ENCODE measurements at places on chromosomes 3 and 15.

GRCh38 chr3:46946856-46947545 is 29.5 kb downstream of the CCDC12 start:
- DNase-seq: no peak

- DNase-seq: no peak
Measured at GRCh38 chr3:67437090-67437489, 217.3 kb downstream of the SUCLG2 start.

- DNase-seq: no peak
Measured at GRCh38 chr3:14946739-14947099, 664 bp upstream of the NR2C2 start.

GRCh38 chr15:65089206-65089824 is 12.8 kb downstream of the KBTBD13 start:
- DNase-seq: no peak

DNA sequence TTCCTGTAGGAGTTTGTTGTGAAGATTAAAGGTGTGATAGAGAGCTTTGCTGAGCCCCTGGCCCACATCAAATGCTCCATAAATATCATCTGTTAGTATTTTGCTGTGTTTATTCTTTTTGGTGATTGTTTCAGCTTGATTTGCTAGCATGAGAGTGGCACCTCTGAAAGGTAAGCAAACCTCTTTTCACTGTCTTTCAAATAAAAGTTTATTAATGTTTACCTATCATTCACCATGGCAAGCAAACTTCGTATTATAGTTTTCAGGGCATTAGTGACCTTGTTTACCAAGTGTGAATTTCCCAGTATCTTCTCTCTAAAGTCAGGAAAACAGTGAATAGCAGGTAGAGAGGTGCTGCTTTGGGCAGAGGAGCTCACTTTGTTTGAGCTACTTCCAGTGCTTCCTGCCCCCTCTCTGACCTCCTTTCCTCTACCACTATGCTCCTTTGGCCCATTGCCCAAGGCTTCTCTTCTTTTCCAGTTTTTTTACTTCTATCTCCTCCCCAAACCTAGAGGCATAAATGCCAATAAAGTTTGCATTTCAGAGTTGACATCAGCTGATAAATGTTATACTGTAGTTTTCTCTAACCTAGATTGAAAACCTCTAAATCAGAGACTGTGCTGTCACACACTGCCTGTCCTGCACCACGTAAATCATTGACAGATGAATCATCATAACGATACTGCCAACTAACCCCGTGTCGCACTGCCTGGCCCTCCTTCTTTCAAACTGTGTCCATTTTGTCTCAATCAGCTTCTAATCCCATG is 569.0 kb downstream of the TUSC7 start:
- no peak for DNase-seq

- no peak for DNase-seq
Measured at GRCh38 chr3:129703913-129704312, 97.4 kb upstream of the PLXND1 start.

GRCh38 chr15:96501362-96501761 is 170.9 kb downstream of the NR2F2 start:
- no peak for DNase-seq

DNA sequence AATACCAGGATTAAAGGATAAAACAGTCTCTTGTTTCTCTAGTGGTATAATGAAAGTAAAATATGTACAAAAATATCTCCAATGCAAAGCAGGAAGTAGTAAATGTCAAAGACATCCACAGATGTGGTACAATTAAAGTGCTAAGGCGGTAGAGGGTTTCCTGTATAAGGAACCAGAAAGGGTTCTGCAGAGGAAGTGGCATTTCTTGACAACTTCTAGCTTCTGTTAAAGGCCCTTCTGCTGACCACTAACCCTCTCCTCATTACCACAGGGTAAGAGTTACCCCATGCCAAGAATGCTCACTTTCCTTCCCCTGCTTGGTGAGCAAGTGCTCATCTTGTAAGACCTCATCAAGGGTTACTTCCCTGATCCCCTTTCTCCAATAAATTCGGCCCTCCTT is 883.6 kb upstream of the NR2F2 start:
- DNase-seq: no peak

DNA sequence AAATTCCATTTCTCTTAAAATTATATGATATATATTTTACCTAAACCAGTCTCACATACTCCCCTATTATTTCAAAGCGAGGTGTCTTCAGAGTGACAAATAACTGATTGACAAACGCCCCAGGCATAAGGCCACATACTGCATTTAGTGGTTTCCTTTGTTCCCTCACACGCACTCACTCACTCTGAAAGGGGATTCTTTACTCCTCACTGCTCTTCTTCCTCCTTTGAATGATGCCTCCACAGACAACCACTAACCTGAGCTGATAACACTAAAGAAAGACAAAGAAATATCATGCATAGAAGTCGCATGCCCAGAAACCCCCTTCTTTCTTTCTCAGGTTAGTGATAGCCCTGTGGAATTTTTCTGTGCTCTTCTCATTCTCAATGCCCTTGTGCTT is 24.1 kb upstream of the BBX start:
- no peak for DNase-seq

DNA sequence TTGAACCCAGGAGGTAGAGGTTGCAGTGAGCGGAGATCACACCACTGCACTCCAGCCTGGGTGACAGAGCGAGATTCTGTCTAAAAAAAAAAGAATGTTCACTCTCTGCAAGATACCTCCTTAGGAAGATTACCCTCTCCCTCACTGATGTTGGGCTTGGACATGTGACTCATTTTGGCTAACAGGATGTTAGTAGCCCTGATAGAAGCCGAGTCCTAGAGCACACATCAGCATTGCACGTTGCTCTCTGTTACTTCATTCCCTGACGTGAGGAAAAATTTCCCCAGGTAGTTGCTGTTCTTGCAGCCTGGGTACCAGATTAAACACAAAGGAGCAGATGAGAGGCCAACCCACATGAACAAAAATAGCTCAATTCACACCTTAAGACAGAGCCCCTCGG is 78.1 kb upstream of the PRICKLE2 start:
- no peak for DNase-seq

GRCh38 chr3:142896201-142896755 is 7.4 kb upstream of the PCOLCE2 start:
- no peak for DNase-seq

GRCh38 chr15:36605604-36606263 is 26.3 kb downstream of the CDIN1 start:
- no peak for DNase-seq

GRCh38 chr15:56484287-56484686 is 19.4 kb upstream of the MNS1 start:
- DNase-seq: no peak

DNA sequence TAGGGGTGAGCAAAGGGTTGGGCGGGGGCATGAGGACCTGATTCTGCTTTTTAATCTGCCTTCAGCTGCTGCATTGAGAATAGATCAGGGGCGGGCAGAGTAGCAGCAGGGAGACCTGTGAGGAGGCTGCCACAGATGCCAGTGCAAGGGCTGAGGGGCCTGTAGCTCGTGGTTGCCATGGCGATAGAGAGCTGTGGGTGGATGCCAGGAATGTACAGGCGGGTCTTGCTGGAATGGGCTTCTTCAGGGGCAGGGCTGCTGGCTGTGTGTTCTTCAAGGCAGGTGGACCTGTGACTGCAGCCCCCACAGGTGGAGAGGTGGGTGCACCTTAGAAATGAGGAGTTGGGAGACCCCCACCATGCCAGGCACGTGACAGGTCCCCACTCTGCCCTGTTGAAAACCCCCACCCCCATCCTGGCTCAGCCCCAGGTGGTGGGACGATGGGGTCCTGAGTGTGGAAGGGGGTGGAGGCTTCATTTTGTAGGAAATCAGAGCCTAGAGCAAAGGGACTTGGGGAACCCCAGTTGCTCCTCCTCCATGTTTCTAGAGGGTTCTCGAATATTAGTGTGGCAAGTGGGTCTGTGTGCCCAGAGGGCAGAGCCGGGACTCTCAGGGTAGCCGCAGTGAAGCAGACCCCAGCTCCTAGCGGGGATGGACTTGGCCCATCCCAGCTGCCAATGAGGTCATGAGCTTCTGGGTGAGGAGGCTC is 38.3 kb downstream of the SLC6A6 start:
- peak; percentile 31 for DNase-seq

DNA sequence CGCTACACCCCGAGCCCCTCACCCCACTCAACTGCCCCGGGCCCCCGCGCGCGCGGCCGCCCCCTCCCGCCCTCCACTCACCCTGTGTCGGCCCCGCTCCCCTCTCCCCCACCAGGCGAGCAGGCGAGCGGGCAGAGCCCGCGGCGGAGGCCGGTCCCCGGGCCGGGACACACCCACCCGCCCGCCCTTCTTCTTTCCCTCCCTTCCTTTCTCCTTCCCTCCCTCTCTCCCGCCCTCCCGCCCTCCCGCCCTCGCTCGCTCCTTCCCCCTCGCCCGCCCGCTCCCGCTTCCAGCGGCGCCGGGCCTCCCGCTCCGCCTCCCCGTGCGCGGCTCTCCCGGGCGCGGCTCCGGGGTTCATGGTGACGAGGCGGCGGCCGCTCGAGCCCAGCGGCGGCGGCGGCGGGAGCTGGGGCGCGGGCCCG is at the start of gene CTDSPL:
Gene CTDSPL, plus strand, starts transcription at position 261 of the 422 bp plus-strand sequence. CDS start 320 bp downstream, outside the sequence.
- DNase-seq: peak; percentile 27

- no peak for DNase-seq
Measured at GRCh38 chr3:193530231-193531165, 24.2 kb downstream of the ATP13A4 start.

DNA sequence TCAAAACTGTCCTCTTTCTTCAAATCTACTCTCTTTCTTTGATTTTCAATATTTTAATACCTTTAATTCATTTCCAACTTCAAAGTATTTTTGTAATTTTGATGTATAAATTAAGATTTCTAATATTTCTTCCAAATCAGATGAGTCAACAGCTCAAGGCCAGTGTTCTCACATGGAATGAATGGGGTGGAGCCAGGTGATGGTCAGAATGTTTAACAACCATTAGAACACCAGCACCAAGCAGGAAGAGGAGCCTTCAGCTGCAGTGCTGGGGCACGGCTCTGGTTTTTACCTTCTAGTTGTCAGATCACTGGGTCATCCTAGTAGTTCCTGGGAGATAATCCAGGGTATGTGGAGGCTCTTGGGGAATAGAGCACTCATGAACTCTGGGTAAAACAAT is 494.5 kb upstream of the PDZRN3 start:
- DNase-seq: no peak

DNA sequence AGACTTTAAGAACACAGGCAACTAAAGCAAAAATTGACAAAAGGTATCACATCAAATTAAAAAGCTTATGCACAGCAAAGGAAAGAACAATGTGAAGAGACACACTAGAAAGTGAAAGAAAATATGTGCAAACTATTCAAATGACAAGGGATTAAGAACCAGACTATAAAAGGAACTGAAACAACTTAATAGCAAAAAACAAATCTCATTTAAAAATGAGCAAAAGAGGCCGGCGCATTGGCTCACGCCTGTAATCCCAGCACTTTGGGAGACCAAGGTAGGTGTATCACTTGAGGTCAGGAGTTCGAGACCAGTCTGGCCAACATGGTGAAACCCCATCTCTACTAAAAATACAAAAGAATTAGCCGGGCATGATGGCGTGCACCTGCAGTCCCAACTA is 14.4 kb downstream of the NGLY1 start:
- DNase-seq: no peak

GRCh38 chr15:80986487-80986886 is 3.1 kb downstream of the MESD start:
- no peak for DNase-seq

DNA sequence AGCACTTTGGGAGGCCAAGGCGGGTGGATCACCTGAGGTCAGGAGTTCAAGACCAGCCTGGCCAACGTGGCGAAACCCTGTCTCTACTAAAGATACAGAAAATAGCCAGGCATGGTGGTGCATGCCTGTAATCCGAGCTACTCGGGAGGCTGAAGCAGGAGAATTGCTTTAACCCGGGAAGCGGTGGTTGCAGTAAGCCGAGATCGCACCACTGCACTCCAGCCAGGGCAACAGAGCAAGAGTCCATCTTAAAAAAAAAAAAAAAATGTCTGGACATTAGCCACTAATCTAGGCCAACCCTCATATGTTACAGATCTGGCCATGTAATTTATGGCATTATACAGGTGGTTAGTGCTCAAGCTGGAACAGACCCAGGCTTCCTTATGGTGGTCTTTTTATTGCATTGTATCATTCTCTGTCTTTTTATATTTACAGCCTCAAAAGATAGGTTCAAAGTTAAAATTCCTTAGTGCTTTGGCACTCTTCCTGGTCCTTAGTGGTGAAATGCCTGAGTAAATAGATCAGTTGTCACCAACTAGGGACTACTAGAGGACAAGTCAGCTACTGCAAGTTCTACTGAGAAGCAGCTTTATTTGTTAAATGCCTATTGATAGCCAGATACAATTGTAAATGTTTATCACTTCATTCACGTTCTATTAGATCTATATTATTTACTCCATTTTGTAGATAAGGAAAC is 16.0 kb downstream of the STARD9 start:
- no peak for DNase-seq

DNA sequence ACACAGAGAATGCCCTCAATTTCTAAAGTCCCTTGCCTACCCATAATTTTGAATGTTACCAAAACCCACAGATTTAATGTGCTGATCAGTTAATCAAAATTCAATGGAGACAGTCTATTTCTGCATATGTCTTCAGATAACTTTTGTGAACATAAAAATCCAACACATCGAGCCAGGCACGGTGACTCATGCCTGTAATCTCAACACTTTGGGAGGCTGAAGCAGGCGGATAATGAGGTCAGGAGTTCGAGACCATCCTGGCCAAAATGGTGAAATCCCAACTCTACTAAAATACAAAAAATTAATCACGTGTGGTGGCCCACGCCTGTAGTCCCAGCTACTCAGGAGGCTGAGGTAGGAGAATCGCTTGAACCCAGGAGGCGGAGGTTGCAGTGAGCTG is 49.3 kb downstream of the PEAK1 start:
- no peak for DNase-seq

GRCh38 chr3:69178838-69179739 is 56.7 kb upstream of the LMOD3 start:
- no peak for DNase-seq

- no peak for DNase-seq
Measured at GRCh38 chr15:49464522-49464921, 41.5 kb downstream of the FGF7 start.

- DNase-seq: no peak
Measured at GRCh38 chr3:111415018-111415417, 127.0 kb upstream of the CD96 start.

DNA sequence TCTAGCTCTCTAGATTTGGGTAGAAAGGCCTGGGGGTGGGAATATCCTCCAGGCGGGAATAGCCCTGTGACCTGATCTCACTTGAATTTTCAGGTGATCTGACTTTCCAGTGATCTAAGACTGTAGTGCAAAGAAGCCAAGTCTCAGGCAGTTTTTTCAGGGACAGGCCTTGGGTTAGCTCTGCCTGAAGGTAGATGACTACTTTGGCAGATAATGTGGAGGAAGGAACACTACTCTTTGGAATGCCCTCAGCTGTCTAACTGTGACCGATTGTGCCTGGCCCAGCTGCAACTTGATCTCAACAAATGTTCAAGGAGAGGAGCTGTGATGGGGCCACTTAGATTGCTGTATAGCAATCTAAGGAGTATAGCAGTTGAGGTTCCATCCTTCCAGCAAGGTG is 193.7 kb downstream of the TCF12 start:
- DNase-seq: no peak

Measured in neural crest cell (in vitro differentiated cells).